ENCODE measurements at places on chromosomes 2 and 18.

DNA sequence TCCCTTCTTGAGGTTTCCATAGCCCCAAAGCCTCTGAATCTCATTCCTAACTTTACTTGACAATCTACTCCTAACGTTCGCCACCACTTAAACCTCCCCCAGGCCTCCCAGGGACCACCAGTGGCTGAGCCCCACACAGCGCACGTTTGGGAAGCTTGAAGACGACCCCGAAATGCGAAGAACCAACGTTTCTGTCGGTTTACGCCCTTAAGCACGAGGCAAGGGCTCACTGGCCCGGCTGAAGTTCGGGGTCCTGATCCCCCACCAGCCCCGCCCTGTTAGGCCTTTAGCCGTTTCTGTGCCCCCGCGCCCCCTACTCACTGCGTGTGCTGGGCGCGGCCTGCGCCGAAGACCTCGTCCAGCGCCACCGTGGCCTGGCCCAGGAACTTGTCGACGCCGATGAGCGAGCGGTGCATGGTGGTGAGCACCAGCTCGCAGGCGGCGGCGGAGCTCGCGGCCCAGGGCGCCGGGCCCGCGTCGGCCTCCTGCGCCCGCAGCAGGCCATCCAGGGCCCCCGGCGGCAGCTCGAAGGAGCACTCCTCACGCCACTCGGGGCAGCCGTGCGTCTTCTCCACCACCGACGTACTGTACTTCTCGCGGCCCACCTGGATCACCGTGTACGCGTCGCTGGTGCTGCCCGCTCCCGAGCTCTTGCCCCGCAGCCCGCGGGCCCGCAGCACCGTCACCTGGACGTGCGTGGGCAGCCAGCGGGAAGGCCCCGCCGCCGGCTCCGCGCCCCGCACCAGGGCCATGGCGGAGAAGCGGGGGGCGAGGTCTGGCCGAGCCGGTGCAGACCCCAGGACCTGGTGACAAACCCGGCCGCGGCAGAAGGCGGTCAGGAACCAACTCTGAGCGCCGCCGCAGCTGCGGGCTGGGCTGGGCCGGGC, 479 bp downstream of the RAB11FIP5 start:
- no peak for DNase-seq

DNA sequence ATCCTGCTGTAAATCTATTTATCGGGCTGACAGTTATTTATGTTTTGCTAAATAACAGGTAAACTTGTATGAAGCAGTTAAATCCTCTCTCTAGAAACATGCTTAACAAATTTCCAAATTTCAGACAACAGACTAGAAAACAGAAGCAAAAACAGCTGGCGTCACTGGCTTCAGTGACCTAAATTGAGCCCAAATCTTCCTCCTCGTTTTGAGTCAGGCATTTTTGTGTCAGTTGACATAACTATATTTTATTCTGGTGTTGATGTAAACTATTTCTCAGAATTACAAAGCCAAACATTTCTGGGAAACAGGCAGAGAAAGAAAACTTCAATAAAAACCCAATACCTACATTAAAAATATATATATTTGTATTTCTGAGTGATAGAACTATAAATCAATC, 21.7 kb downstream of the RBMS1 start:
- DNase-seq, result no peak

- DNase-seq, result no peak
These were observed 18.6 kb downstream of the TMEM182 start for GRCh38 chr2:102780467-102780866.

DNA sequence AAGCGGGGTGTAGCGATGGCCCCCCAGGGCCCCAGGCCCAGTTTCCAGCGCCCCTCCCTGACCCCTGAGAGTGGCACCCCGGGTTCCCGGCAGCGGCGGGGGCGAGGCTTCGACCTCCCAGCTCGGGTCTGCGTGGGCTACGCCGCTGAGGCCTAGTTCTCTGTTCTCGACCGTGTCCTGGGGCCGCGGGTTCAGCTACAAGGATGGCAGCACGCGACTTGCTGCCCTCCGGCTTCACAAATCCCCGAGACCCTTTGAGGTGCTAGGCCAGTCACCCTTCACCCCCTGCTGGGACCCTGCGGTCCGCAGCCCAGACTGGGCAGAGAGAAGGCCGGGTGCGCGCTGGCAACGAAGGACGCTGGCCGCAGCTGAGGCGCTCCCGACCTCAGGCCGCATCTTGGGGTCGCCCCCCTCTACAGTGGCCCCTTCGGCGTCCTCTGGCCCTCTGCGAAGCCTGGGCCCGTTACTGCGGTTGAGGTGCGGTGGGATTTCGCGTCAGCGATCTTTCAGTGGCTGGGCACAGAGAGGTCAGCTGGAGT, 1.2 kb downstream of the OTX1 start:
- DNase-seq, result no peak

- peak; percentile 80 for DNase-seq
These were observed 23.3 kb downstream of the GNLY start for GRCh38 chr2:85717308-85718008.

DNA sequence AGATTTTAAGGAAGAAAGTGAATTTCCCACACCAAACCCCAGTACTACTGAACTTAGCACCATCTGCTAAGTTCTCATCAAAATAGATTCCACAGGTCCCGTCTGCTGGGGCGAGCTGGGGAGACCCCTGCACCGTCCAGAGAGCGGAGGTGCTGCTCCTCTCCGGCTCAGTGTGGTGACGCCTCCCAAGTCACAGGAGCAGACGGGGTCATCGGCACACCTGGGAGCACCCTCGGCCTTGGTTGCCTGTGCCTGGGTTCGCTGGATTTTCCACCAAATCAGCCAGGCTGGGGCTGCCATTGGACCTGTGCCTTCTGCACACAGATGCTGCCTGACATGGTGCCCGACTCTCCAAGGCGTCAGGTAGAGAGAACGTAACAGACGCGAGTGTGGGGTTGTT, 141.3 kb downstream of the PXDN start:
- no peak for DNase-seq

GRCh38 chr2:74379851-74380789, at the start of gene DCTN1:
Gene DCTN1 (minus strand): TSS chr2:74380311. CDS start chr2:74380037, 274 bp downstream.
- DNase-seq, result no peak

DNA sequence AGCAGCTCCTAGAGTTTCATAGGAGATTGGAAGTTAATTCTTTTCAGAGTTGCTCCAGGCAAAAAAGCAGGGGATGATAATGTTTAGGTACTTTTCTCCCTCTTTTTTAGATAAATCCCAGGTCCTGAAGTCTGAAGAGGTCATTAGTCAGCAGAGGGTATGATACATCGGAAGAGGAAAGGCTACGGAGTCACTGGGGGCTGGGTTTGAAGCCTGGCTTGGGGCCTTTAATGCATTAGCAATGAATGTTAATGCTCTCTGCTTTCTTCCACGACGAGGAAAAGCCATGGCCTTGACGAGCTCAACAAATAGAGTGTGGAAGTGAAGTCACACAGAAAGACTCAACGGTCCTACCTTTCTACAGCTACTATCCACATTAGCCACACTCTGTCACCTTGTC, 235.1 kb downstream of the NCKAP5 start:
- no peak for DNase-seq

DNA sequence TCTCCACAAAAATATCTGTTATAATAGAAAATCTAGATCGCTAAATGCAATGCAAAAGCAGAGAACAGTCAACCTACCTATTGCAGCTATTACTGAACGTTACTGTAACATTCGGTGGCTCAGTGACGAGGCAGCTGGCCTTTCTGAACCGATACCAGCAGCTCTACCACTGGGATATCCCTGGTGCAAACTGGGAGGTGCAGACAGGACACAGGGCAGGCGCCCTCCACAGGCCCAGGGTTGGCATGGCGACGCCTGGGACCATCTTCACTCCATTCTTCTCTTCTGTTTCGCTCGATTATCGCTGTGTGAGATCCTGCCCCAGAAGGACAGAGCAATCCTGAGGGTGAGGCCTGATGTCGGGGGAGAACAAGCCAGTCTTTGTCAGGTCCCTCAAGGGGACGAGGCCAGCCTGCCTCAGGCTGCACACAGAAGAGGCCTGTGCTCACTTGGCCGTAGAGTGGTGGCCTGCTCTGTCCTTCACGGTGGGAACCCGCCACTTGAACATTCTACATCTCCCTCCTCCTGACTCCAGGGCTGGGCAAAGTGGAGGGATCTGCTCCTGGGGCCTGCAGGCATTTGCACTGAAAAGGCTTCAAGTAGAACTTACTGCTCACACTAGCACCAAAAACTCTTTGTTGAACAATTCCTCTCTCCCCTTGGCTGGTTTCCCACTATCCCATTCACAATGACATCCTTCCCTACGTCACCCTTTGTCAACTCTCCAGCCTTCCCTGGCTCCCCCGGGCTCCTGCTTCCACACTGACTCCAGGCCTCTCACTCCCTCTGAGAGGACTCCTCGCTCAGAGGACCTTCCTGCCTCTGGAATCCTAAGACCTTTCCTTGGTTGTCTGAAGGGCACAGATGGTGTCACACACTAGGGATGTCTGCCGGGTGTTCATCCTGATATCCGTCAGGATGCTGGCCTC, 49.7 kb downstream of the CYRIA start:
- DNase-seq, result no peak

GRCh38 chr18:49745045-49746014, 68.0 kb downstream of the ACAA2 start:
- no peak for DNase-seq

DNA sequence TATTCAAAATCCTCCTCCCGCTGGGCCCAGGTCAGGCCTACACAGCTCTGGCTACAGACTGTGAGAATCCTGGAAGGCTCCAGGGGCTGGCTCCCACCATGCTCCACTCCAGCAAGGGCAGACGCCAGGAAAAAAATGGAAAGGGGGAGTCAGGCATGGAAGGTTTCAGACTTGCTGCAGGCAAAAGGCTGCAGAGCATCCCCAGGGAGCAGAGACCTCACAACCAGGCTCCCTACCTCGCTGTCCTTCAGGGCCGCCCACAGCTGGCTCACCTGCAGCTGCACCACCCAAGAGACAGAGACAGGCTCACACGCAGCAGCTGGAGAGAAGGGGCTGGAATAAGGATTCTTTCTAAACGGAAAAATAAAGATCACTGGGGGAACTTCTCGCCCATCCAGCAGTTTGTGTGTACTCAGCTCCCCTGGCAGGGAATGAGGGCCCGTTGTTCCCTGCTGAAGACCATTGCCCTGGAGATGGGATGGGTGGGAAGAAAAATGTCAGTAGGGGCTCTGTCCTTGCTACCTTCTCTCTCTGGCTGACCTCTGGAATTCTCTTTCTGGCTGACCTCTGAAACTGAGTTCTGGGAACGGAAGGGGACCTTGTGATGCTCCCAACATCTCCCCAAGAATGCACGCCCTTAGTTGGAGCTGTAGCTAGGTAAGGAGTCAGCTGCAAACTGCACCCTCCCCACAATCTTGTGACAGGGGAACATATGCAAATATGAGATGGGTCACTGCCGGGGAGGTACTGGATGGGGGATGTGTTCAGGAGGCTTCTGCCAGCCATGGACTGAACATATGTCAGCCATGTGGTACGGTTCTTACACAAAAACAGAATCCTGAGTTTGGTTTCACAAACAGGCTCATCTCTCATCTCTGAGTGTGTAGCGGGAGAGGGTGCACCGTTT, 34.5 kb downstream of the BCL2 start:
- no peak for DNase-seq
